ENCODE measurements at places on chromosomes 11 and 22.

DNA sequence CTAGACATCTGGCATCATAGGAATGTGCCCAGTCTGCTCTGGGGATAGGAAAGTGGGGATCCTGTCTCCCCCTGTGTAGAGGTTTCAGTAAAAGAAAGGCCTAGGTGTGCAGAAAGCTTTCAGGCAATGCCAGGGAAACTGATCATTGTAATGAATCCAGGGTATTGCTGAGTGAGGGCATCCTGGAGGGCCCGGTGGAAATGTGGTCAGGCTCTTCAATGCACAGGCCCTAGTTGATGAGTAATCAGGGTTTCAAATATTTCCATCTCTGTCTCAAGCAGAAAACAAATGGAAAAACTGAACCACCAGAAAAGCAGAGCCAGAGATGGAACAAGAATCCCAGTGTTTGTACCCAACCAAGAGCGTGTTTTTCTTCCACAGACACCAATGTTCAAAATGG, 2.0 kb downstream of the CD3E start:
- no peak for DNase-seq

- DNase-seq = no peak
Observed at GRCh38 chr11:13260963-13261588, 16.5 kb upstream of the BMAL1 start.

DNA sequence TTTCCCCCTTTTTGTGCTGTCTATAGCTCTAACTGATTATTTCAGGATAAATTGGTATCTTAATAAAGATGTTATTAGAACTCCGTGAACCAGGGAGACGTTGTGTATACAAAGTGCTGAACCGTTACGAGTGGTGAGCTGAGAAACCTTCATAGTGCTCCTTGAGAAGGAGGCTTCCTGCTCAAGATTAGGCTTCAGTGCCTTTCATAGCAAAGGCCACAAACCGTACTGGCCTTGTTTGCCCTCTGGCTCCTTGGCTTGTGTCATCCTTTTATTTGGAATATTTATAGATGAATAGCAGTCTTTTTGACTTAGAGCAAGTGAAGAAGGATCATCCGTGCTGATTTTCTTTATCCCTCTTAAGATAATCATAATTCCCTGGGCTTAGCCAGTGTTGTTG, 16.3 kb downstream of the EIF3L start:
- DNase-seq = no peak

GRCh38 chr11:3146612-3147256, 18.4 kb downstream of the OSBPL5 start:
- no peak for DNase-seq

DNA sequence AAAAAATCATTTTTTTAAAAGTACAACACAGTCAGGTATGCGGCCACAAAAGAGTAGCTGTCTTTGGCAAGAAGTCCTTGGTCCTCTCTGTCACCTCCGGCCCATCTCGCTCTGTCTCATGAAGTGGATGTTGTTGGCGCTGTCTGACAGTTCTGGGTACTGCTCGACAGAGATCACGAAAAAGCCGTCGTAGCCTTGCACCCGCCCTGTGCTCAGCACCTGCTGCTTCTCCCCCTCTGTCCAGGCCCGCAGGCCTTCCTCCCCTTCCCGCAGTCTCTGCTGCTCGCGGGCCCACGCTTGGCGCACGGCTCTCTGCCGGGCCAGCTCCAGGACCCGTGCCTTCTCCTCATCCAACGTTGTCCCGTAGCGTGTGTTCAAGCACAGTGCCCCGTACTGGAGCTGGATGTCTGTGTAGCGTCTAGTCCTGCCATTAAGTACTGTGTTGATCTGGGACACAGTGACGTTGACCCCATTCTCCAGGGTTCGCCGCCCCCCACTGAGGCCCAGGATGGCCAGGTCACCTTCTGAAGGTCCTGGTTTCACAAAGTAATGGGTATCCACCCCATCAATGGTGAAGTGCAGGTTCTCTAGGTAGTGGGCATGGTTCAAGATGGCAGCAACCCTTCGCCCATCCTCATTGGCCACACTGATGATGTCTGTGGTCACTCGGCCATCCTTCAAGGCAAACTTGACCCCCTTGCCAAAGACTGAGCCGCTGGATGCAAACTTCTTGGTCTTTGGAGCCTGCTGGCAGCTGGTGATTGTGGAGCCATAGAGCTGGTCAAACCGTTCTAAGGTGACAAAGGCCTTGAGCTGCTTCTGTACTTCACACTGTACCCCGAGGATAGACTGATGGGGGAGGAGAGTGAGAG, 83.5 kb upstream of the NARS2 start:
- DNase-seq = no peak

DNA sequence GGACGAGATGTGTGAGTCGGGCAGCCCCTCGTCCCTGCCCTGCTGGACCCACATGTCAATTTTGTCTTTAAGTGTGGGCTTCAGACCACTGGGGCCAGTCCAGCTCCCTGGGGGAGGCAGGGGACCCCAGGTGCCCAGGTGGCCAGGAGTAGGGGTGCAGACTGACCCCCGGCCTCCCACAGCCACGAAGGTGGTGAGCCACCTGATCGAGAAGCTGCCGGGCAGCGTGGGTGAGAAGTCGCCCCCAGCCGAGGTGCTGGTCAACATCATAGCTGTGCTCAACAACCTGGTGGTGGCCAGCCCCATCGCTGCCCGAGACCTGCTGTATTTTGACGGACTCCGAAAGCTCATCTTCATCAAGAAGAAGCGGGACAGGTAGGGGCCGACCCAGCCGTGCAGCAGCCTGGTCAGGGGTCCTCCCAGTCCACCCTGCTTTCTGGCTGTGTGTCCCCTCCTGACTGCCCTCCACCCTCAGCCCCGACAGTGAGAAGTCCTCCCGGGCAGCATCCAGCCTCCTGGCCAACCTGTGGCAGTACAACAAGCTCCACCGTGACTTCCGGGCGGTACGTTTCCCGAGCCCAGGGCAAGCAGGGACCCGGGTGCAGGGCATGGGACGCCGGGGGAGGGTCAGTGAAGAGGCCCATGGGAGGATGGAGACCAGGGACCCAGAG, 9.9 kb downstream of the PKP3 start:
- no peak for DNase-seq

- DNase-seq = no peak
Observed at GRCh38 chr11:1255151-1255550, 32.3 kb downstream of the MUC5B start.

DNA sequence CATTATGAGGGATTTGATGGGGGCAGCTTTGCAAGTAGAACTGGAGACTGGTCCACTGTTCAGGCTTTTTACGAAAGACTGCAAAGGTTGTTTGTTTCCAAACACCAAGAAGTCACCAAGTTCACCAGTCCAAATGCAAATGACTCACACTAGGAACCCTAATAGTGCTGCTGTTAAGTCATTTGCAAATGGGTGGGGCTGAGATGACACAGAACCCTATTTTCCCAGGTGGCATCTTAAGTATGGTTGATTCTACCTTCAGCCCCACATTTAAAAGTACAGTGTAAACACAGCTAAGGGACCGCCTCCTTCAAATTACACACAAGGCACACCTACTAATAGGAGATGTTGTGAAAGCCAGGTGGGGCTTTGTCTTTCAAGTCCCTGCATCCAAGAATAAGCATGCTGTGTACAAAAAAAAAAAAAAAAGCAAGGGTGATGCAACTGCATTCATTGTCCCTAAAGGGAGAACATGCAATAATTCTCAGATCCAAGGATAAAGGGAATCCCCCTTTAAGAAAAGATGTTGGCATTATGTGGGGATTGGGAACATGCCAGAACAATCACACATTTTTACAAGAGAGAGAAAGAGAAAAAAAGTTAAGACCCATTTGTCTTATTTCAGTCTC, 27.3 kb downstream of the BDNF start:
- DNase-seq = no peak

DNA sequence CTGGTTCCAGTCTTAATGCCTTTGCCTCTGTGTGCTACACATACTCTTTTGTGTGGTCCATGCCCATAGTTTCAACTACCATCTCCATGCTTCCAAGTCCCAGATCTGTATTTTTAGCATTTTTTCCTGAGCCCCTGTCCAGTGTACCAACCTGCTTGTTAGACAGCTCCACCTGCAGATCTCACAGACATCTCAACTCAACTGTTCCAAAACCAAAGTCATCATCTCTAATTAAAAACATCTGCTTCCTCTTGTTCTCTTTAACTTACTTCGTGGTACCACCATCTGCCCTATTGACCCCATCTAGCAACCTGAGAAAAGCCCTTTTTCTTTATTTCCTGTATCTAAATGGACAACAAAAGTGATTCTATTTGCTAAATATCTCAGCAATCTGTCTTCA, 8.6 kb upstream of the KMT2A start:
- DNase-seq = no peak

DNA sequence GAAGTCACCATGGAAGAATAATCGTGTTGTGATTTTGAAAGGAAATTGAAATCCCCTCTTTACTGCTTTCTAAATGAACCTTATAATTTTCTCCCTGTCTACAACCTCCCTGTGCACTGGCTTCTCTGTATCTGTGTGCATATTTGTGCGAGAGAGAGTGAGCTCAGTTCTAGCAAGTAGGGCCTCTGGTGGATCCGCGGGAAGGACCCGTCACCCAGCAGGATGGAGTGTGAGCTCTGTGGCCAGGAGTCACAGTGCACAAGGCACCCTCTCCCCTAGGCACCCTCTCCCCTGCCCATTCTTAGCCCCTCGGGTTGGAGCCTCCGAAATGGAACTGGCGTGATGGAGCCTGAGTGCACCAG, 109.0 kb downstream of the TRIM29 start:
- no peak for DNase-seq

- DNase-seq = no peak
Observed at GRCh38 chr11:95922536-95923438, 1.1 kb downstream of the MTMR2 start.

- DNase-seq = no peak
Observed at GRCh38 chr11:132161403-132162078, 791.1 kb downstream of the NTM start.

GRCh38 chr22:49011379-49011768, 816.3 kb downstream of the BRD1 start:
- DNase-seq = no peak

DNA sequence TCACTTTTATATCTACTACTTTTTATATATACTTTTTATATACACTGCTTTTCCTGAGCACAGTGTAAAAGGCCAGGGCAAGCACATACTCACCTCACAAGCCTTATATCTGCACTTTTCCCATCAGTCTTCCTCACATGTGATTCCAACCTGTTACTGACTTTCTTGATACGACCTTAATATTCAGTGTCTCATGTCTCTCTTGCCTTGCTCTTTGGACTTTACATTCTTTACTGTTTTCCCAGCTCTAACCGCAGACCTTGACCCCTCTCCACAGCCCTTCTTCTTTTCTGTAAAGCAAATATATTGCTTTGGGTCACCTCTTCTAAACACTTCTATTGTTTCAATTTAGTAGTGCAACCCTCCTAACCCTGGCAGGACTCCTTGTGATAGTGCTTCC, 353.1 kb upstream of the ANO5 start:
- no peak for DNase-seq

DNA sequence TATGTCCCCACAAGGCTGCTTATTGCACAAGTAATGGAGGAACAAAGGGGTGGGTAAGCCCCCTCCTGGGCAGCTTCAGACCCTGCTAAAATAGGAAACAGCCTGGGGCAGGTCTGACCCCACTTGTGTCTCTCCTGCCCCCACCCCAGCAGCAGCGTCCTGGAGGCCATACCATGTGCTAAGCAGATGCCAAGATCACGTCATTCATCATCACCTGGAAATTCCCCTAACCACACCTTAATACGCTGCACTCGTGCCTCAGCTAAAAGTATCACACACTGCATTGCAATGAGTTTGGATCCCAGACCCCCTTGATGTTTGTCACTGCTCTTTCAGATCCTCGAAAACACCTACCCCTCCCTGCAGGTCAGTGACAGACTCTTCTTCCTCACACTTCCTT, 27.8 kb upstream of the GGTLC2 start:
- DNase-seq = no peak

GRCh38 chr11:204587-205109, 2.6 kb downstream of the BET1L start:
- DNase-seq = no peak

GRCh38 chr11:133559382-133559781, 27.1 kb upstream of the OPCML start:
- DNase-seq = no peak

Data from stimulated activated CD8-positive, alpha-beta memory T cell treated with anti-CD3 and anti-CD28 coated beads, Interleukin-7, amount 100 ng/mL, for 1 hour (primary cell).